ENCODE measurements at places on chromosomes 2 and 18.
A peak's percentile ranks its signal among the peaks of the same experiment; 100 is the strongest.

- no peak for DNase-seq
These were observed 280.5 kb downstream of the TCF4 start for GRCh38 chr18:55307505-55307904.

DNA sequence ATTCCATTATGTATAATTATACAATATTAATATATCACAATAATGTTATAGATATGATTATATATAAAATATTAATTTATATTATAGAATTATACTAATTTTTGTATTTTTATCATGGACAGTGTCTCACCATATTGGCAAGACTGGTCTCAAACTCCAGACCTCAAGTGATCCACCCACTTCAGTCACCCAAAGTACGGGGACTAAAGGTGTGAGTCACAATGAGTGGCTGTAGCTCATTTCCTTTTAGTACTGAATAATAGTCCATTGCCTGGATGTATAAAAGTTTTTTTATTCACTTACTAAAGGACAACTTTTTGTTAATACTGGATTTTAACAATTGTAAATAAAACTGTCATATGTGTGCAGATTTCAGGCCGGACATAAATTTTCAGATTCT lies 417.6 kb upstream of the LINC00305 start:
- no peak for DNase-seq

GRCh38 chr2:152623076-152623740 lies 94.1 kb downstream of the PRPF40A start:
- DNase-seq: no peak

DNA sequence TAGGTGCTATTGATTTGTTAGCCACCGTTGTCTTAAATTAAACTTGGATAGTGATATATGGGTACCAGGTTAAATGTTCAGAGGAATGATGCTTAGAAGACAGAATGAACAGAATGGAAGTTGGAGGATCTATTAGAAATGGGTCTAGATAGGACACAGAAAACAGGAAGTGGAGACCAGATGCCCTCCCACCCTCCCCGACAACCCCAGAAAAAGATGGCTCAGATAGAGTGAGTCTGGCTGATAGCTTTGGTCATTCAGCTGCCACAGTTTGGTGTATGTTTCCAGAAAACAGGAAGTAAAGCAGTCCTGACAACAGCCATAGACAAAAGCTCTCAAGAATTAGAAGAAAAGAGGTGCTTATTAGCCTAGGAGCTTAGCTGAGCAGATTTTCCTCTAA lies 71.5 kb upstream of the DSG1 start:
- DNase-seq: no peak

- no peak for DNase-seq
These were observed 95.8 kb downstream of the TGOLN2 start for GRCh38 chr2:85231952-85232351.

GRCh38 chr2:3670941-3671340 lies 12.9 kb downstream of the ALLC start:
- DNase-seq: no peak

DNA sequence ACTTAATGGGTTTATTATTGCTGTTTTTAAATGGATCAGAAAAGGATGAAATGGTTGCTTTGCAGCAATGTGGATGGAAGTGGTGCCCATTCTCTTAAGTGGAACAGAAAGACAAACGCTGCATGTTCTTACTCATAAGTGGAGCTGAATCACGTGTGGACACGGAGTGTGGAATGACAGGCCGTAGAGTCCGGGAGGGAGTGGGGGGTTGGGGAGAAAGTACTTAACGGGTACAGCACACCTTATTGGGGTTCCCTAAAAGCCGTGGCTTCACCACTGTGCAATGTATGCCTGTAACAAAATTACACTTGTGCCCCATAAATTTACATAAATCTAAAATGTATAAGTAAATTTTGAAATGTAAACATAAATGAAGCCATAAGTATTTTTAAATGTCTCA lies 64.0 kb upstream of the CTDP1 start:
- DNase-seq: no peak

DNA sequence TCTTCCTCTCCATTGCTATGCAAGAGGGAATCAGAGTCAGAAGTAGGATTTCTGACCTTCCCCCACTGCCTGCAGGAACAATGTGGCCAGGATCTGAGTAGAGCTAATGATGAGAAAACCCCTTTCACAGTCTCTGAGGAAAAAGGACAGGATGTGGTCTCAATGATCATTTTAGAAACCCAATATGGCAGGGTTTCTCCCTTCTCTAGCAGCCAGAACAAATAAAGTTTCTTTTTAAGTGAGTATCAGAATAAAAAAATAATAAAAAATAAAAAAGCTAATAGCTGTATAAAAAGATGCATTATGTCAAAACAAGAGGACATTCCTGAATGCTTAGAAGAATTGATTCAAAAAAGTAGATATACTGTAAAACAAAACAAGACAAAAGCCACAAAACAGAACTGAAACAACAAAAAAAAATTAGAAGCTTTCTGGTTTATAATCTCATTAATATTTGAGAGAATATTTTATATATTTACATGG lies 1124.9 kb upstream of the ZEB2 start:
- DNase-seq: no peak

DNA sequence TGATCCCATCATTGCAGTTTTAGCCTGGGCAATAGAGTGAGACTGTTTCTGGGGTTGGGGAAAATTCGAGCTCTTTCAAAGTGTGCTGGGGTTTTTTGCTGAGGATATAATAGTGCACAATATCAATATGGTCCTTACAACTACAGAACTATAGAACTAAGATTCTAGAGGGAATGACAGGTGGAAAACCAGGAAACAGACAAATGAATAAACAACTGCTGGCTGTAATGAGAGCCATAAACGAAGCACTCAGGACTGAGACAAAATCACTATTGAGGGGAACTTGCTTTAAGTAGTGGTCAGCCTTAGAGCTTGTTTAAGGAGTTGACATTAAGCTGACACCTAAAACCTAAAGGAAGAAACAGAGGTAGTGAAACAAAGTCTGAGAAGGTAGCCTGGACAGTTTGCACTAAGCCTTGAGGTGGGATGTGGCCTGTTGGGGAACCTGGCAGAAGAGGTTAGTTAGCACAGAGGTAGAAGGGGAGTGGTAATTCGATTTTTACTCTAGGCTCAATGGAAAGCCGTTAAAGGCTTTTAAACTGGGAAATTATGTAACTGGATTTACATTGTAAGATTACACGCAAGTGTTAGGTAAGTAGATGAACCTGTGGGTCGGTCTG lies 33.8 kb downstream of the LCLAT1 start:
- no peak for DNase-seq

DNA sequence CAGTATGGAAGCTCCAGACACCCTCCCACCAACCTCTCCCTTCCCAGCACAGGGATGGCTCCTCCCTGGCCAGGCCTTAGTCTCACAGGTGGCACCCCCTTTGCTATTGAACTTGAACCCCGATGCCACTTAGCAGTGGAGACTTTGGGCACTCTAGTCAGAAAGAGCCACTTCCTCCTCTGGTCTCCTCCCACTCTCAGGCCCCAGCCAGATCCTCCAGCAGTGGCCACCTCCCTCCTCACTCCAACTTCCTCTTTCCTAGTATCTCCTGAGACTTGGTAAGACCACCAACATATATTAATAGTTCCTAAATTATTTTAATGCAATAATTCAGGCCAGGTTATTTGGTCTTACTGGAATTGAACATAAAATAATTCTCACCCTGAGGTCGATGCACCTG lies 437.2 kb upstream of the ID2 start:
- no peak for DNase-seq

DNA sequence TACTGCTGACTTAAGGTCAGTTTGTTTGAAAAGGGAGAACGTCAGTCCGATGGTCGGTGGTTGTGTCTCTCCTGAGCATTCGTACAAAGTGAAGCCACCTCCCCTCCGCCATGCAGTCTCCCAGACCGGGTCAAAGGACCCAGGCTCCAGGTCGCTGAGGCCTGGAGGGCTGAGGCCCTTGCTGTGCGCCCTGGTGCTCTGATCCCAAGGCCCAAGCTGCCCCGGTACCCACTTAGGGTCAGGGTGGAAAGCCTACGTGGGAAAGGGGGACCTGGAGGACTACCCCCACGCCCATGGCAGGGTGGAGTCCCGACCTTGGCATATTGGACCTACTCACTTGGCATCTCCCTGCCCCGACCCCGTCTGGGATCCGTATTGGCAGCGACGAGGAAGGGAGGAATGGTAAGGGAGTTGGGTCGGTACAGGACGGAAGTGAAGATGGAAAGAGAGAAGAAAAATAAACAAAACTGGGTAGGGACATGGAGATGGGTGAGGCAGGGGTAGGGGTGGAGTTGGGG lies 8.0 kb upstream of the SIX3 start:
- DNase-seq: no peak

DNA sequence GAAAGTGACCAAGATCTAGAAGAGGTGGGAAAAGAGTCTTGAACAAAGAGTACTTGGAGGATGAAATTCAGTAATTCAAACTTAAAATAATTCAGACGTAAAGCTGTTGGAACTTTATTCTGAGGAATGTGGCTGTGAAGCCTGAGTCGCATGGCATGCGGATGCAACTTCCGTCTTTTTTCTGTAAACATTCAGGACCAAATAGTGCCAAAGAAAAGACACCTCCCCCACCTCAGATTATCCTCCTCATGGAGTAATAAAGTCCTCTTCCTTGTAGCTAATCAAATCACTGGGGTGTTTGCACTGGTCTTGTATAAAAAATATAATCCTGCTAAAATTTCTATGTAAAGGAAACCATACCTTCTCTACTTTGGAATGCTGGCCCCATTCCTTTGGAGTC lies 790.4 kb downstream of the TSN start:
- no peak for DNase-seq

- no peak for DNase-seq
These were observed 35.3 kb downstream of the TCF4 start for GRCh38 chr18:55552526-55553189.

- DNase-seq: peak; percentile 55
These were observed 52.0 kb upstream of the FAM171B start for GRCh38 chr2:186641807-186642321.

DNA sequence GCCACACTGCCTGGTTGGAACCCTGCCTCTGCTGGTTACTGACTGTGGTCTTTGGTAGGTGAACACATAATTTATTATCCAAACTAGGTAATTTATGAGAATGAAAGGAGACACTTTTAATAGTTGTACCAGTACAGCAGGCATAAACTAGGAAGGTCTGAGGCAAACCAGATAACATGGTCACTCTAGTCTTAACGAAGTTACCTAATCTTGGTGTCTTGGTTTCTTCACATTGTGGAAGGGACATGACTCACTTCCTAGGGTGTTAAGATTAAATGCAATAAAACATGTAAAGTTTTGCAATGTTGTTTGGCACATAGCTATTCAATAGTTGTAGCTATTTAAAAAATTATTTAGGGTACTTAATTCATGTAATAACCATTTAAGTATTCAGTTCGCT lies 23.3 kb downstream of the SPTBN1 start:
- DNase-seq: peak; percentile 63

DNA sequence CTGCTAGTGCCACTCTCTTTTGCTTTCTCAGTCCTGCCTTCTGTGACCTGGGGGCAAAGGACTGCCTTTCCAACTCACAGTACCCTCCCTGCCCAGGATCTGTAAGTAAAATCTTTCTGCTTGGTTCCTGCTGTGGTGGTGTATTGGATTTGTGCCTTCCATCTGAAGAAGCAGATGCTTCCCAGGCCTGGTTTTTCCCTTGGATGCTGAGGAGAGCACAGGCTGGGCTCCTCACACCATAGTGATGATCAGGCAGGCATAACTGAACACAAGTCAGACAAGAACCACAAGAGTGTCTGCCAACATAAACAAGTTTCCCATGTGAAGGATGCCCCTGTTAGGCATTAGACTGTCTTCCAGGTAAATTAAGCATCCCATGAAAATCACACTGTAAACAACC lies 121.3 kb upstream of the NRXN1 start:
- no peak for DNase-seq

DNA sequence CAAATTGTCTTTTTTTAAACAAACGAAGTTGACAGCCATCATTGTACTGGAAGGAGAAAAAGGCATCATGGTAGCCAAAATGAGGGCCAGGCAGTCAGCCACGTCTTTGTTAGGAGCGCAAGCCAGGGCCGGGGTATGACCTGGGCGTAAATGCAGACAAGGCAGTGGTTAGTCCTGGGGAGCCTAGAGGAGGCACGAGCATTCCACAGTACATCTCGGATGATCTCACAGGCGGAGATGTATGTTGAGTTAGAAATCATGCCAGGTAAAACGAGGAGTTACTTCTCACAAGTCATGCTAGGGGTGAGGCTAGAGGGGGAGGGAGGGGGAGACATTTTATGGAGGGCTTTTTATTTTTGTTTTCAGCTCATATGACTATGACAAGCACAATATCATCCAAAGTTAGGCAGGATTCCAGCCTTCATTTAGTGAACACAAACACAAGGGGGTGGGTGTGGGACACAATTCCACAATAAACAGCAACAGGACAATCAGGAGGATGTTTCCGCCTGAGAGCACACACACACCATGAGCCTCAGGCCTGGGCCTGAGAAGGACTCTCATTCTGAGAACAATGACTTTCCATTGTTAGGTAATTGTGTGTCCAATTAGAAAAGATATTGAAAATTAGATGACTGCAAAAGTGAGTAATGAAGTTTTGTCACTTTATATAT lies 64.4 kb upstream of the PGAP1 start:
- no peak for DNase-seq

DNA sequence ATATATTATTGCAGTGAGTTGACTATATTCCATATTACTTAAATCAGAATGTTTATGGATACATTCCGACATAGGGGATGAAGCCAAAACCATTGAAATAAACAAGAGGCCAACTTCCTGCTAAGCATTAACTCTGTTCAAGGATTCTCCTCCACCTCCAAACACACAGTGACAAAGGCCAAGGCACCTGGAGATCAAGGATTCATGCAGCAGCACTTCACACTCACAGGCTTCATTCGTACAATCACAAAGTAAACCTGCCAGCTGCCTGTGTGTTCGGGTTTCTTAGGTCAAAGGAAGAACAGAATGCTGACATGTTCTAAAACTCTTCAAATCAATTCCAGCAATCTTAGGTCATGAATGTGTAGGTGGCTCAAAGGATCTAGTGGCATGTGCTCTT lies 22.8 kb downstream of the WDFY1 start:
- no peak for DNase-seq

DNA sequence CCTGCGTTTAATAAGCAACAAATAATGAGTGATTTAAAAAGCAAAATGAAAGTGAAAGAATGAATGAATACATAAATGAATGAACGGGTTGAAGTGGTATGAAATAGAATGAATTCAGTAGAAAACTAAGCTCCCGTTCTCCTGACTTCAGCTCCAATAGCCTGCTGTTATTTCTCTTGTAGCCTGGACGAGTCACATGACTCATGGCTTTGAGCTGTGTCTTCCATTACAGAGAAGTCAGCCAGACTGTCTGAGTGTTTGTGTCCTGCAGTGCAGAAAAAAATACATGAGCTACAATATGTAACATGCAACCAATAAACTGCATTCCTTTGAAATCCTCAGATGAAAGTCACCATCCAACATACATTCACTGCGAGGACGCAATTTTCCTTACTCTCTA lies 21.2 kb downstream of the SCG2 start:
- DNase-seq: no peak
